ENCODE measurements at places on chromosomes 7 and 10.

DNA sequence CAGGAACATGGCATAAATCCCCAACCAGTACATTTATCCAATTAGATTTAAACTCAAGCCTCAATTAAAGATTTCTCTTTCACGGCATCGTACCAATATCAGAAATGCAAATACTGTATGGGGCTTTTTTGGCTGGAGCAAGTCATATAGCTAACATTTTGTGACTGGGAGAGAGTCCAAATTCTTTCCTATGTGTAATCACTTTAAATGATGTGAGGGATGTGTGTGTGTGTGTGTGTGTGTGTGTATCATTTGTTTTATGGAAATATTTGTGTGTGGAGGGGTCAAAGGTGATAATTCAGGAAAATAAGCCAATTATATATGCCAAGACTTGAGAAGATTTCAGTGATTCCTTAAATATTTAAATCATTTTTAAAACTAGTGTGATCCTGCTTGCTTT is 196.6 kb downstream of the TRIL start:
- no peak for DNase-seq

DNA sequence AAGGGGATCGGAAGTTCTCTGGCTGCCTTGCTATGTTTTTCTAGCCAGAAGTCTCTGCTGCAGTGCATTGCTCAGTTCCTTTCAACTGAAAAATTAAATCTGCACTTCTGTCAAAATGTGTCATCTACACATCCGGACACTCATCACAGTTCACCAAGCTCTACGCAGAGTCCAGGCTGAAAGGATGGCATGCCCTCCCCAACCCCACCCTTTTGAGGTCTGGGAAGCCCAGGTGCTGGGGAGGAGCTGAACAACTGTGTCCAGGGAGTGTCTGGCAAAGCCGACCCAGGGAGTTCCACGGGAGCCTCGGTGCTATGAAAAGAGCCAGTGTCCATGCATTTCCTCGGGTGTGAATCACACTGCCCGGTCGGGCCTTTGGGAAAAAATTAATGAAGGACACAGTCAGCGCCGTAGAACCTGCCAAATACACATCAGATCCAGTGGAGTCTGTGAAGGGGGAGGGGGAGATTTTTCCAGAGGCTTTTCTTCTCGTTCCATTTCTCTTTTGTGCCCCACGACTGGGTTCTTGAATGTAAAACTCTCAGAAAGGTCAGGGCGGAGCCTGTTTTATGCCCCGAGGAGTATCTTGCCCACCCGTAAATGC is 757 bp upstream of the PALS2 start:
- peak; percentile 80 for DNase-seq

DNA sequence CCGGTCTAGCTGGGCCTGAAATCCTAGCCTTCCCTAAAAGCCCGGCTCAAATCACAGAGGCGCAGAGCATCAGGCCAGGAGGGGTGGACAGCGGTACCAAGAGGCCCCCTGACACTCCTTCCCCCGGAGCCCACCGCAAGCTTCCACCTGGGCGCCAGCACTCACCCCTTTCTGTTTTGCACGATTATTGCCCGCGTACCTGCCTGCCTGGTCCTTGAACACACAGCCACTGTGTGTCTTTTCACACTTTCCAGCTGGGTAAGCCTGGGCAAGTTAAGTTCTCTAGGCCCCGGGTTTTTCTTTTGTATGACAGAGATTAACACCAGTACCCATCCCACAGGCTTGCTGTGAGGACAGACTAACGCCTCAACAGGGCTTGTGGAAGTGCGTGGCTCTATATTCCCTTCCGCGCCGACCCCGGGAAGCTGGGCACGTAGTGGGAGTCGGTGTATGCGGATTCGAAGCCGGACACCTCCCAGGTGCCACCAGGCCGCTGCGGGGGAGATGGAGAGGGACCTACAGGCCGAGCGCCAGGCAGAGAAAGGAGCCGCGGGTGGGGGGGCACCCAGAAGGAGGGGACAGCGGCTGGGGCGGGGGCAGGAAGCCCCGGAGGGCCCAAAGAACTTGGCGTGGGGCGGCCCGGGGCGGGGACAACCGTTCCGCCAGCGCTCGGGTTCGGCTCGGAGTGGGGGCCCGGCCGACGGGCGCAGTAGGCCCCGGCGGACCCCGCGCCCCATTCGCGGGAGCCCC is 792 bp downstream of the ZNF746 start:
- peak; percentile 91 for DNase-seq

DNA sequence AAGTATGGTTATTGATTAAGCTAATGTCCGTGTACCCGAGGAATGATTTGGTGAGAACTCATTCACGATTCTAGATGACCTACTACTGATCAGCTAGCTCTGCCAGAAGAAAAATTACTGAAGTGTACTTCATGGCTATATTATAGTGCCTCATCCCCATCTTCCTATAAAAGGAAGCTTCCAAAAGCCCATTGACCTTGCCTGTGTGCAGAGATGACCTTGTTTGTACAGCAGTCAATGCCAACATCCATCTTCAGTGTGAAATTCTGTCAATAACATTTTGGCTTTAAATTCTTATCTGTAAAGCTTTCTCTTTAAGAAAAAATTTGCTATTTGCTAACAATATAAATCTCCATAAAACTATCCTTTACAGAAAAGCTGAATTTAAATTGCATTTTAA is 315.7 kb downstream of the THSD7A start:
- DNase-seq, result no peak

- no peak for DNase-seq
Observed at GRCh38 chr7:80941208-80941758, 22.4 kb upstream of the SEMA3C start.

DNA sequence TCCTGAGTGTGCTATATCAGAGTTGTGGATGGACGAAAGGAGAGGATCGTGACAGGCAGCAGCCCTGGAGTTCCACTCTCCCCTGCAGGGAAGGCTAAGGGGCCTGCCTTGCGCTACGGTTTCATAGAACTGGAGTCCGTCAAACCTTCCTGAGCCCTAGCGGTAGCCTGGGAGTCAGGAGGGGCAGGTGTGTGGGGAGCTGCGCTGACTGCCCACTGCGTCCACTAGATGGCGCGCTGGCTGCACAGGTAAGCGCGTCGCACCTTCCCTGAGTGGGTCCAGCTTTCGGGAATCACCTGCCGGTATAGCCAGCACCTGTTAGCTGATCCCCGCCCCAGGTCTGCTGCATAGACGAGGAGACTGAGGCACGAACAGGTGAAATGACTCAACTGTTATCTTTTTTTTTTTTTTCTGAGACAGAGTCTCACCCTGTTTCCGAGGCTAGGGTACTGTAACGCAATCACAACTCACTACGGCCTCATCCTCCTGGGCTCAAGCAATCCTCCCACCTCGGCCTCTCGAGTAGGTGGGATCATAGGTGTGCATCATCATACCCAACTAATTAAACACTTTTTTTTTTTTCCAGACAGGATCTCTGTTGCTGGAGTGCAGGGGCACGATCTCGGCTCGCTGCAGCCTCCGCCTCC is 20.2 kb upstream of the BAIAP2L1 start:
- no peak for DNase-seq

- no peak for DNase-seq
Observed at GRCh38 chr10:6142644-6143043, 53.8 kb downstream of the RBM17 start.

DNA sequence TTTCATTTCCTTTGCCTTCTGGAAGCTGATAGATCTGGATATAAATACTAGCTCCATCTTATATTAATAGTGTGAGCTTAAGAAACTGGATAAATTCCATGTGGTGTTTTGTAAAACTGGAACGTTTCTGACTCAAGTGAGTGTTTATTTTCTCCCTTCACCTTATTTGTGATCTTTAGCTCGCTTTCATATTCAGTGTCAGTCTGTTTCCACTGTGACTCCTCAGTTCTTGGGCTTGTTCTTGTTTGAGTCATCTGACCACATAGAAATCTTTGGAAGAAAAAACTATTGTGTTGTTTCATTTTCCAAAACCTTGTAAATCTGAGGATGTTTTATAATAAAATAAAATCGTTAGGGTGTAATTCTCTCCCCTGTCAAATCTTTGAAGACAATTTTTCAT is 186.4 kb downstream of the POLR1F start:
- no peak for DNase-seq

DNA sequence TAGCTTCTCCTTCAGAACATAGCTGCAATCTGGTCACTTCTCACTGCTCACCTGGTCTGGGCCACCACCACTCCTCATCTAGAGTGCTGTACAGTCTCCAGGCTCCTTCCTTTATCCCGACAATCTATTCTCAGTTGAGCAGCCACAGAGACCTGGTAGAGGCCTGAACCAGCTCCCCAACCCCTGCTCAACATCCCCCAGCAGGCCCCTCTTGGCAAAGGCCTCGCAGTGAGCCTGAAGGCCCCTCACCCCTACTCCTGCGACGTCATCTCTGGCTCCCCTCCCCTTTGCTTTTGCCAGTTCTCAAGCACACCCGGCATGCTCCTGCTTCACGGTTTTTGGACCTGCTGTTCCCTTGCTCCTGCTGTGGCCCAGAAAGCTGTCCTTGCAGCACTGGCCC is 113.9 kb downstream of the ARHGAP22 start:
- DNase-seq, result no peak

GRCh38 chr10:107653832-107654287 is 489.4 kb upstream of the SORCS1 start:
- DNase-seq, result no peak

GRCh38 chr10:14757986-14758385 is 16.7 kb downstream of the FAM107B start:
- no peak for DNase-seq

DNA sequence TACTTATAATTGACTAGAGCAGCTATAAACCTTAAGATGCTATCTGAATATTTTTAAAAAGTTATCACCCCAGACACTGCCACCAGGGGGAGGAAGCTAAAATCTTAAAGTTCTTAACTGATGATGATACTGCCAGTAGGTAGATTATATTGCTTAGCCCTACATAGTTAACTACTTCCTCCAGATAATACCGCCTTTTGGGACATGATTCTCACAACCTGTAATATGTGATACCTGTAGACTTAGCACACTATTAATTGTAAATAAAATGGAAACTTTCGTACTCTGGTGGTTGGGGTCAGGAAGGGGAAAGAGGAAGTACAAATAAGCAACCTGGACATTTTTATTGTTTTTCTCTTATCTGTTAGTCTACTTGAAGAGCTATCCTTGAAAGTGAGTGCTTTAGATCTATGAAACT is 268.9 kb downstream of the ADK start:
- DNase-seq, result no peak
